Left colon (tissue), 2 donors: ENCODE measurements at places on chromosomes 7 and 10.

DNA sequence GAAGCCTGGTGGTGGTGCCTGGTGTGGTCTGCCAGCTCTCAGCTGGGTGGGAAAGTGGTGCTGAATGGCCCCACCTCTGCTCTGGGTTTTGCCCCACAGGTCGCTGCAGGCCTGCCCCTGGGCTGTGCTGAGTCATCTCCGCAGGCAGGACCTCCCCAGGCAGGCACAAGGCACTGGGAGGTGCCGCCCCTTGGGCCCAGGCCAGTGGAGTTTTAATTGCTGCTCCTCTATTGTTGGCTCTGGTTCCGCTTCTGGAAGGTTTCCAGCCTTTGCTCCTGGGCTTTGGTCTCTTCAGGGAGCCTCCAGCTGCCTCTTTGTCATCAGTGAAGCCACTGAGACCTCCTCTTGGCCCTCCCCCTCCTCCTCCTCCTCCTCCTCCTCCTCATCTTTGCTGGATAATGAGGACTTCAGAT lies 180.3 kb upstream of the GRB10 start:
- DNase-seq = peak; percentile 91

GRCh38 chr10:117014835-117015234 lies 9.8 kb upstream of the SHTN1 start:
- no peak for DNase-seq

- no peak for DNase-seq
These were observed 754 bp upstream of the PHYHIPL start for GRCh38 chr10:59175538-59176240.

- no peak for DNase-seq
These were observed 624.7 kb upstream of the IGFBP3 start for GRCh38 chr7:46545790-46546189.

GRCh38 chr10:32888161-32888927 lies 69.7 kb downstream of the ITGB1 start:
- DNase-seq = no peak

DNA sequence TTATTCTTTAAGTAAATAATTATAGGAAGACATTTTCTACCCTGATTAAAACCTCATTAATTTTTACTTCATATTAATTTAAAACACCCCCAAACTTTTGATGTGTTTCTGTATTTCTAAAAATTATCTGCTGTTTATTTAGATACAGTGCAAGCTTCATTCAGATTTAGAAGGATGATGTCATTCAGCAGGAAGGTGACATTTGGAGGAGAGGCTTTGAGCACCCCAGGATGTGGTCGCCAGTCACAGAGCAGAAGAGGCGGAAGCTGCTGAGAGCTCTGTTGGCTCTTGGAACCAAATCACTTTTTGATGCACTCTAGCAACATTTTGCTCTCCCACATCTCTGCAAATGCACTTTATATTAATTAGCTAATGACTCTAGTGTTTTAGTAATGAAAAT lies 233.9 kb upstream of the CACNA2D1 start:
- DNase-seq = no peak

GRCh38 chr7:157887400-157887799 lies 550.6 kb downstream of the DNAJB6 start:
- no peak for DNase-seq

- no peak for DNase-seq
These were observed 125.0 kb downstream of the SDK1 start for GRCh38 chr7:3426064-3426463.

DNA sequence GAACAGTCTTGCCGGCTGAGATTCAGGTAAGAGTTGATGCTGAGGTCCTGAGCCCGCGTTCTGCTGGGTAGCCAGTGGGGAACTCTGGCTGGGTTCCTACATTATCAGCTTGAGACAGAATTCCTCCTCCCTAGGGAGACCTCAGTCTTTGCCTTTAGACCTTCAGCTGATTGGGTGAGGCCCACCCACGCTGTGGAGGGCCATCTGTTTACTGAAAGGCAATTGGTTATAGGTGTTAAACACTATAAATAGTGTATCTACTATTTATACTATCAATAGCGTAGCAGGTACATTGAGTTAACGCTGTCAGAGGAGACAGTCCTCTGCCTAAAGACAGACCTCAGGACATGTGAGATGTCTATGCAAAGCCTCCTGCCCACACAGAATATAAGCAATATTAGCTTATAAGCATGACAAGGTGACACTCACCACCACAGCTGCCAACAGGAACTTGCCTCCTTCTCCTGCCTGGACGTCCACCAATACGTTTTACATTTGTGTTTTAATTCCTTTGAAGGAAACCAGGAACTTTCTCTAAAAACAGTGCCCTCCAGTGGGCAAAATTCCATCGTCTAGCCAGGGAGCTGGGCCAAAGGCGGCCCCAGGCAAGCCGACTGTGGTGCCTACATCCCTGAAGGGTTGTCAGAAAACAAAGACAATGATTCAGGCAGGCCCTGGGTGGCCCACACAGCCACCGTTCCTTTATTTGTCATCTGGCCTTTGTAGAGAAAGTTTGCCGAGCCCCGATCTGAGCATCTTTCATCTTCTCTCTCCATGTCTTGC lies 58.8 kb downstream of the INSIG1 start:
- DNase-seq = no peak

GRCh38 chr7:30905078-30906012 lies 6.3 kb upstream of the AQP1 start:
- peak; percentile 31 for DNase-seq

DNA sequence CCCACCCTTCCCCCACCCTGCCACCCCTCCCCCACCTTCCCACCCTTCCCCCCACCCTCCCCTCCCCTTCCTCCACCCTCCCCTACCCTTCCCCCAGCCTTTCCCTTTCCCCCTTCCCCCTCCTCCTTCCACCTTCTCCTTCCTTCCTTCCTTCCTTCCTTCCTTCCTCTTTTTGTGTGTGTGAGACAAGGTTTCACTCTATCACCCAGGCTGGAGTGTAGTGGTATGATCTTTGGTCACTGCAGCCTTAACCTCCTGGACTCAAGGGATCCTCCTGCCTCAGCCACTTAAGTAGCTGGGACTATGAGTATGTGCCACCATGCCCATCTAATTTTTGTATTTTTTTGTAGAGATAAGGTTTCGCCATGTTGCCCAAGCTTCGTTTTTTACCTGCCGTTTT lies 35.2 kb downstream of the CYP17A1 start:
- no peak for DNase-seq

GRCh38 chr7:28739826-28740225 lies 218.3 kb downstream of the TRIL start:
- DNase-seq = no peak

DNA sequence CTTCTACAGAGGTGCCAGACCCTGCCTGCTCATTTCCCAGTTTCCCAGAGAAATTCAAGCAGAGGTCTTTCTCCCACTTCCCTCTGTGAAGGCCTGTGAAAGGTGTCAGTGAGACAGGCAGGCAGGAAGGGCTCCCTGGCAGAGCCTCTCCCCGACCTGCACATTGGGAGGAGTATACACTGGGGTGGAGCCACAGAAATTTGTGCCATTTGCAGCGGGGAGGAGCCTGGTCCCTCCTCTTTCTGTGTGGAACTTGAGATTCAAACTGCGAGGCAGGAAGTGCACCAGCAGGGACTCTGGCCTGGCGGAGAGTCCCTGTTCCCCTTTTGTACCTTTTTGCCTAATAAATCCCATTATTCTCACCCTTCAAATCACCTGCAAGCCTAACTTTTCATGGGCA lies 54.6 kb upstream of the OPN4 start:
- DNase-seq = peak; percentile 62

- DNase-seq = no peak
These were observed 94.3 kb downstream of the DNMBP start for GRCh38 chr10:99915414-99915813.

GRCh38 chr10:131216681-131217230 lies 94.8 kb downstream of the TCERG1L start:
- DNase-seq = no peak

- DNase-seq = no peak
These were observed 120.1 kb upstream of the PRR15 start for GRCh38 chr7:29443552-29443951.

GRCh38 chr7:90604383-90604782 lies 8.3 kb downstream of the CDK14 start:
- no peak for DNase-seq

- no peak for DNase-seq
These were observed 105.5 kb upstream of the CSTF2T start for GRCh38 chr10:51804866-51805265.

DNA sequence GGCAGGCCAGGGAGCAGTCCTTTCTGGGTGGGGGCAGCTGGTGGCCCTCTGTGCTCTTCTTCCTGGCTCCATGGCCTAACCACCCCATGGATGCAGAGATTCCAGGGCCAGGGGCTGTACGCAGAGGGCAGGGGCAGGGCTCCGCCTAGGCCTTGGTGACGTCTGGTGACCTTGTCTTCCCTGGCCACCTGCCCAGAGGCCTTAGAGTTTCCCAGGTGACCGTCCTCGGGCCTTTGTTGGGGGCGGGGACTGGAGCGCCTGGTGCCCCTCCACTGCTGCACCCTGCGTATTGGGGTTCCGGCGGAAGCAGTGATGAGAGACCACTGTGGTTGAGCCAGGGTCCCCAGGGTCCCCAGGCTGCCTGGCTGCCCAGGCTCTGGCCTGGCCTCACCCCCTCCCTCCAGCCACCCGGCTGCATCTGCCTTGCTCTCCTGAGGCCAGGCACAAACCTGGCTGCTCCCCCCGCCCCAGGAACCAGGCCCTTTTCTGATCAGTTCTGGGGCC lies 10.3 kb downstream of the PWWP2B start:
- DNase-seq = peak; percentile 91

DNA sequence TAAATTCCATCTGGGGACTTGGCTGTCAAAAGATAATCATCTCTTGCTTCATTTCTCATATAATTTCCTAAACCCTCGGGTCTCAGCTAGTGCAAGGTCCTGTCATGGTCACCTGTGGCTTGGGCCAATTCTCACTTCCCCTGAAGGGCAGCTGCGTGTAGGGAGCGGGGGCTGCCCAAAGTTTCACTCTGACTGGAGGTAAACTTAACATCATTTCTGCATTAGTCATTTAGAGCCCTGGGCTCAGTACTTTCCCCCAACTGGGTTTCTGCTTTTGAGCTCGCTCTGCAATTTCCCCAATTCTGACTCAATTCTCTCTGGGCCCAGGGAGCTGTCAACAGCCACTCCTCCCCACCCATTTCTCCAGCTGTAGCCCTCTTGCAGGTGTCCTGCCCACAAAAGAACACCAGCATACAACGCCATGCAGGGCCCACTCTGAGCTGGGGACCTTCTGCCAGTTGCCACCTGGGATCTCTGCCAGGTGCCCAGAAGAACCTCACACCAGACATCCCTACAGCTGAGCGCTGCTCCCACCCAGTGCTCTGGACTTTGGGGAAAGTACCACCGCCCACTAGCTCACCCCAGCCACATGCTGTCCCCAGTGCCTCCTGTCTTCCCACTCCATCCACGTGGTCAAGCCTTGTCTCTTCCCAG lies 37.9 kb downstream of the VOPP1 start:
- no peak for DNase-seq
